ENCODE measurements at places on chromosomes 12 and 14. TPM values are rescaled to one million over a fixed set of nuclear protein-coding genes. Genes with fewer than 3 reads are reported as not detected.

COX8C gene
- not detected for total RNA-seq

MTERF2 gene
- 4.3 TPM for total RNA-seq

GLIPR1L1 gene
- not detected for total RNA-seq

RHOJ gene
- total RNA-seq: 0.10 TPM

POTEM gene
- total RNA-seq: not detected

TGM1 gene
- 4.2 TPM for total RNA-seq

TSPAN11 gene
- not detected for total RNA-seq

ADCY4 gene
- total RNA-seq: 2.3 TPM
